Upper lobe of right lung (tissue), 1 donor: ENCODE measurements at places on chromosomes 7 and 10.

GRCh38 chr10:112517451-112517862 is 70.4 kb downstream of the VTI1A start:
- no peak for DNase-seq

GRCh38 chr10:32210306-32211045 is 136.5 kb downstream of the EPC1 start:
- DNase-seq, result no peak

DNA sequence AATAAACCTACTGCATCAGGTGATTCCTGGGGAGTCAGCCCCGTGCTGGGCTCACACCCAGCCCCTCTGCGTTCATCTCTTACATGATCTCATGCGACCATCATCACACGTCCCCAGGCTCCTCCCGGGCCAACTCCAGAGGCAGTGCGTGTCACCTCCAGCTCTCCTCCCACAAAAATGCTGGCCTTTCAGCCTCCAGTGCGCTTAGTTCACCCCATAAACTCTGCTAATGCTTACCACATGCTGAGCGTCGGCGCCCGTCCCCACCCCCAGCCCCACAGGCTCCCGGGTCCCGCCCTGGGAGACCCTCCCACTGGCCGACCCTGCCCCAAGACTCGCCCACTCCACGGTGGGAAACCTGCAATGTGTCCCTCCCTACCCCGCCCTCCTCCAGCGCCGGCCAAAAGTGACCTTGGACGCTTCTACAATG is 816 bp upstream of the SDK1 start:
- DNase-seq, result no peak

DNA sequence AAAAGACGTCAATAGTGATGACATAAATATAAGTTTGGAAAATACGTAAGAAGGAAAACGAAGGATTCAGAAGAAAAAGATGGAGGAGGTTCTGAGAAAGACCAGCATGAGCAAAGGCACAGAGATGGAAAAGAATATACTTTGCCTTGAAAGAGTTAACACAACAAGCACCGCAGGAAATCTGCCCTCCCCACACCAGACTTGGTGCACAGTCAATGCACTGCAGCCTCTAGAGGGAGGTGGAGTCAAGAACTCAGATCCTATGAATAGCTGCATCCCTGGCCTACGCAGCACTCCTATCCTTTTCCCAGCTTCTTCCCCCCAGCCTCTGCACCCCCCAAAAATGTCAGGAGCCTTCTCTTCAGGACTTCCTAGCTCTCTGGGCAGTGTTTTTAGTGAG is 1370.6 kb upstream of the LRRTM3 start:
- DNase-seq, result no peak

- no peak for DNase-seq
These were observed 16.3 kb upstream of the SLC29A4 start for GRCh38 chr7:5266191-5267028.

- DNase-seq, result no peak
These were observed 10.7 kb upstream of the RNF32 start for GRCh38 chr7:156629873-156630272.
